ENCODE measurements at places on chromosomes 4 and X.
A peak's percentile ranks its signal among the peaks of the same experiment; 100 is the strongest.

DNA sequence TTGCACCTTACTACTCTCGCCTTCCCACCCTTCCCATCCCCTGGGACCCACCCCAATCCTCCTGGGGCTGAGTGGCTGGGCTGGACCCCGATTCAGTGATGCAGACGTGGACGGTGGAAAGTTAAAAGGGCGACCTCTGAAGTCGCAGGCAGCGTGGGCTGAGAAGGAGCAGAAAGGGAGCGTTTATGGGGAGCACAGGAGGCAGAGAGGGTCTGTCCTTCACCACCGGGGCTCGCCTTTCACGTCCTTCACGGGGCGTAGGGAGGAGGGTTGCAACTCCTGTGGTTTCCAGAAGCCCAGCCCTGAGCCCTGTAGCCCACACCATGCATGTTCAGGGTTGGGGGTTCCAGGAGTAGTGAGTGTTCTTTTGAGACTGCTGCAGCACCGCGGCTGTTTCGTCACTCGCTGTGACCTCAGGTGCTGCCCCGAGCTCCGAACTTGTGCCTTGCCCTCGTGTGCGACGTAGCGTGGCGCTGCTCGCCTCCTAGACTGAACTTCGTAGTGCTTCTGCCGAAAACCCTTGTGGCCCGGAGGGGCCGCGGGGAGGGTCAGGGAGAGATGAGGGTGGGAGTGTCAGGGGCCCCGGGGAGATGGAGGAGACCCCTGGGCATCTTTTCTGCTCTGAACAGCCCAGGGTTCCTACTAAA, 1.6 kb downstream of the NHS start:
- no peak for DNase-seq

DNA sequence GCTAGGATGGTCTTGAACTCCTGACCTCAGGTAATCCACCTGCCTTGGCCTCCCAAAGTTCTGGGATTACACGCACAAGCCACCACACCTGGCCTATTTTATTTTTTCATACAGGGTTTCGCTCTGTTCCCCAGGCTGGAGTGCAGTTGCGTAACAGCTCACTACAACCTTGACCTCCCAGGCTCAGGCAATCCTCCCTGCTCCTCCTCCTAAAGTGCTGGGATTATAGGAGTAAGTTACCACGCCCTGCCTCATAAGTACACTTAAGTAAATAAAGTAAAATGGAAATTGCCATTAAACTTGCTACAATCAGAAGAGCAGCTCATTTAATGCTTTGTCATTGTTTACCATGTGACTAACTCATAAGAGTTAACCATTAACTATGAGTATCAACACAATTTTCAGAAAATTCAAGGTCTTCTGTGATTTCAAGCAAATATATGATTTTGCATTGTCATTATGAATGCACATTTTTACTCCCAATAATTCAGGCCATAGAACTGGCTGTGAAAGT, 12.3 kb downstream of the UGDH start:
- no peak for DNase-seq

DNA sequence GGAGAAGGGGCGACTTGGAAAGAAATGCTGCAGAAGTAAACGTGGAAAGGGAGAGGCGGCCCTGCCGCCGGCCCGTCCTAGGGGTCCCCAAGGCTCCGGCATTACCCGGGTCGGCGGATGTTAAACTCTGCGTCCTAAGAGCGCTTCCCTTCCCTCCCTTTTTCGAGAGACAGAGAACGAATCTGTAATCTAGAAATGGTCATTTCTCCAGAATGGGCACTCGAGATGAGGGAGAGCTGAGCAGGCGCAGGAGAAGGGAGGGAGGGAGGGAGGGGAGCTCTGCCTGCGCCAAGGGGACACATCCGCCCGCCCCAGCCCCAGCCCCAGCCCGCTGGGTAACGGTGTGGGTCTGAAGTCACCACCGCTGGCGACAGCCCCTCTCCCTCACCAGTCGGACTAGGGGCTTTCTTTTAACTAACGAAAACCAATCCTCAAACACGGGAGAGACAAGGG, 1.7 kb downstream of the HCFC1 start:
- DNase-seq, result no peak

- DNase-seq, result no peak
Measured at GRCh38 chrX:81201071-81201470, 642 bp downstream of the HMGN5 start.

GRCh38 chrX:45070116-45071007, 130.3 kb downstream of the DIPK2B start:
- DNase-seq, result no peak

DNA sequence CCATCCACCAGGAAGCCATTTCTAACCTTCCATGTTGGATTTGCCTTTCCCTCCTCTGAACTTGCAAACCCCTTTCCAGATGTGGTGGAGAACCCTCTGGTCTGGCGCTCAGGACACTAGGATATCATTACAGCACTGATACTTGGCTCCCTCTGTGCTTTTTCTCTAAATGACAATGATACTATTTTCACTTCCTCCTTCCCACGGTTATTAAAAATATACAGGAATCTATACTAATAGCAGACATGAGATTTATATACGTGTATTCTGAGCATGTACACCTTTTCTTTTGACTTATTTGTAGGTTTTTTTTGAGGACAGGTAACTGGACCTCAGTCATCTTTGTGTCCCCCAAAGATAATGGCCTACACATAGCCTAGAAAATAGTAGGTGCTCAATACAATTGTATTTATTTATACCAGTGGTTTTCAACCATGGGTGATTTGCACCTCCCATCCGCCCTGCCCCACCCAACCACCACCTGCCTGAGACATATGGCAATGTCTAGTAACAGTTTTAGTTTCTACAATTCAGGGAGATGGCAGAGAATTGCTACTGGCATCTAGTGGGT, 60.4 kb upstream of the PLAC8 start:
- no peak for DNase-seq

- no peak for DNase-seq
Measured at GRCh38 chr4:126470862-126471261, 1156.1 kb downstream of the FAT4 start.

GRCh38 chr4:79852305-79852730, 220.7 kb downstream of the ANTXR2 start:
- DNase-seq, result no peak

DNA sequence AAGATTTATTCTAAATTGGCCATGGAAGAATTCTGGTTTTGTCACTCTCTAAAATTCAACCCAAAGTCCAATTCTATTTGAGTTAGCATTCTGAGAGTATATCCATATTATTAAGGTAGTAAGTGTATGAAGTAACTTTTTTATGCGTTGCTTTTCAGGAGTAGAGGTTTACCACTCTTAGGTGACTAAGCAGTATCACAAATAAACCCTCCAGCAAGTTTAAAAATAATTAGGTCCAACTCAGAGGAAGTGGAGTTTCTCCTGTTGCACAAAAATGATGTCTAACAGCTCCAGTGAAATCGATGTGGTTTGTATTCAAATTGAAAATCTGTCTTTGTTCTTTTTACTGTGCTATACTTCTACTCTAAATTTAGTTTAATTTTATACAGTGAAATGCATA, 6.6 kb downstream of the SCML1 start:
- no peak for DNase-seq

GRCh38 chr4:141153751-141154510, 20.7 kb upstream of the RNF150 start:
- DNase-seq, result no peak

GRCh38 chr4:89619206-89619962, 217.6 kb downstream of the SNCA start:
- no peak for DNase-seq

GRCh38 chr4:174437749-174438148, 84.5 kb downstream of the HPGD start:
- no peak for DNase-seq

DNA sequence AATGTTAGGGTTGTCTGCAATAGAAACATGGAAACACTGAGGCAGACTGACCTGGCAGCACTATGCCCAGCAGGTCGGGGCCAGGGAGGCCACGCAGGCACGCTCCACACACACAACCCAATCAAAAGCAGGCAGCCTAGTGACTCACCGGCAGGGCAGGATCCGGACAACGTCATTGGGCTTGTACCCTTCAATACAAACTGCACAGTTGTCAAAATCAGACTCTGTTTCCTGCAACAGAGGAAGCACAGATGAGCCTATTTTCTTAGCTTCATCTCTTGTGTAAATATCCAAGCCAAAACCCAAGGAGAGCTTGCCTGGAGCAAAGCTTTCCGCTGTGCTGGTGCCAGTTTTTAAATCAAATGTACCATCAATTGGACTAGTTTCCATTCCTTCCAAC, 185.8 kb downstream of the RNF150 start:
- no peak for DNase-seq

DNA sequence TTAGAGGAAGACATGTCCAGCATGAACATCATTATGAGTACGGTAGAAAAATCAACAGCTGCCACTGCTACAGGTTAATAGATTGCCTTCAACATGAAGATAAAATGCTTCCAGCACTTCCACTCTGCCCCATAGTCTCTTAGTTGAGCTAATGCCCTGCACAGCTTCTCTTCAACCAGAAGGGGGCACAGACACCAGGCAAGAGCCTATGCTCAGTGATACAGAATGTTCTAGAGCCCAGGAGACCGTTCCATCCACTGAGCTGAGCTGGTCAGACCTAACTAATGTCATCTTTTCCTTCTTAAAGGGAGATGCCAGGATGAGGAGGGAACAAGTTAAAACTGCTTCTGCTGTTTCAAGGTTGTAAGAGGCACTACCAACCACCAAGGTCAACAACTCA, 42.2 kb downstream of the SMIM10L2A start:
- no peak for DNase-seq

GRCh38 chr4:108058685-108059440, 69.2 kb downstream of the HADH start:
- no peak for DNase-seq

- DNase-seq, result peak; percentile 0
Measured at GRCh38 chr4:81030061-81030980, at the start of gene BMP3. TSS of gene BMP3 (plus strand) at chr4:81030708. CDS start at chr4:81031285, 577 bp downstream.

DNA sequence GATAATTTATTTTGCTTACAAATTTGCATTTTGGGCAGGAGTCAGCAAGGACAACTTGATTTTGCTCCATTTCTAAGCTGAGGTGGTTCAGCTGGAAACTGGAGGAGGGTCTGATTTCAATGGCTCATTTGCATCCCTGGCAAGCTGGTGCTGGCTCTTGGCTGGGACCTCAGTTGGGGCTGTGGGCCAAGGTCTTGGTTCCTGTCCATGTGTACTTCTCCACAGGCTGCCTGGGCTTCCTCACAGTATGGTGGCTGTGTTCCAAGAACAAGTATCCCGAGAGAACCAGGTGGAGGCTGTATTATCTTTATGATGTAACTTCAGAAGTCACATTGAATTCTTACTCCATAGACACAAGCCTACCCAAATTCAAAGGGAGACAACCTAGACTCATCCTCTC, 77.0 kb upstream of the STX18 start:
- DNase-seq, result no peak

- no peak for DNase-seq
Measured at GRCh38 chrX:10395643-10396042, 224.7 kb downstream of the MID1 start.

DNA sequence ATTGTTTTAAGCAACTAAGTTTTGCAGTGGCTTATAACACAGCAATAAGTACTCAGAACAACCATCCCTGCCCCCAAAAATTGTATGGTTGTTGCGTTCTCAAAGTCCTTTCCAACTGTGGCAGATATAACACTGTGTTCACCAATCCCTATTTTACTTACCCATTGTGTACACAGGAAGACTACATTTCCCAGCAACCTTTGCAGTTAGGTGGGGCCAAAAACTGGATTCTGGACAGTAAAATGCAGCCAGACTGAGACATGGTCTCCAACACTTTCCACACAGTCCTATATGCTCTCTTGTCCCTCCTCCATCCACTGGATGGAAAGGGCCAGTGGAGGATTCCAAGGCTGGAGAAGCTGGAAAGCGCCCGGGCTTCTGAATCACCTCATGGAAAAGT, 523.6 kb downstream of the BCOR start:
- no peak for DNase-seq

- no peak for DNase-seq
Measured at GRCh38 chrX:15815779-15816437, 25.6 kb downstream of the ZRSR2 start.

DNA sequence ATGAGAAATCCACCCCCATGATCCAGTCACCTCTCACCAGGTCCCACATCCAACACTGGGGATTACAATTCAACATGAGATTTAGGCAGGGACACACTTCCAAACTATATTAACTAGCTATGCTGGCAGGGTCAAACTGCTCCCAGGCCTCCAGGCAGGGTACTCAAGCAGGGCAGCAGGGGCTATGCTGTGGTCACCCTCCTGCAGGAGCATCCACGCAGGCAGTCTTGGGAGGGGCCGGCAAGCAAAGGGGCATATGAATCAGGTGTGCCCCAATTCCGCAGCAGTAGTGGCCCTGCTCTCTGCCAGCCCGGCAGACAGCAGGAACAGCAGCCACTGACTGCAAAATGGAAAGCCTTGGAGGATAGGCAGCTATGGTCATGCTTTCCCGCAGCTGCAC, 74.6 kb upstream of the PRDX4 start:
- no peak for DNase-seq

- DNase-seq, result no peak
Measured at GRCh38 chr4:141102367-141102766, 30.9 kb downstream of the RNF150 start.

GRCh38 chrX:30483996-30484395, 93.6 kb downstream of the TASL start:
- DNase-seq, result no peak

- no peak for DNase-seq
Measured at GRCh38 chrX:825991-826390, 195.4 kb downstream of the SHOX start.

DNA sequence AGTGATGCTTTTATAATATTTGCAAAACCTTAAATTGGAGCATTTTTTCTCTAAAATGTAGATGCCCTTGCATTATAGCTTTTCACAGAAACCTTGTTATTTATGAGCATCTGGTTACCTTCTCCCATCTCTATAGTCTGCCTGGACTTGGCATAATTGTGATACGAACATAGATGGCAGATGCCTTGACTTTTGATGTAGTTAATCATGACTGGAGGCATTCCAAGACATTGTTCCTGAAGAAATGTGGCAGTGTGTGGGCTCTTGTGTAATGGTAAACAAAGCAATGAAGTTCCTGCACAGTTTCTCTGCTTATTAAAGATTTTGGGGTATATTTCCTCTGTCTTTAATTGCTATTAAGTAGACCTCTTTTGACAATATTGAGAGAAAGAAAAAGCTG, 500.1 kb downstream of the PCDH19 start:
- no peak for DNase-seq

DNA sequence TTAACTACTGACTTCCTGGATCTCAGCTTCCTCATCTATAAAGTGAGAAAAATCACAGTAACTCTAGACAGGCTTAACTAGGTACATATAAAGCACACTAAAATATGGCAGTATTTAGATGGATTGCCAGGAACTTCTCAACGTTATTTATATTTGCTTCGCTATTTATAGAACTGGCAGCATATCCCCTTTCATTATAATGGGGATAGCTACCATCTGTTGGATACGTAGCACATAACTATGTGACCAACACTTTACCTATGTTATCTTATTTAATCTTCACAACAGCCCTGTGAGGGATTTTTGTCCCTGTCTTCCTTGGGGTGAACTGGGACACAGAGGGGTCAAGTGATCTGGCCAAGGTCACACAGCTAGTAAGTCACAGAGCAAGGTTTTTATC, 64.6 kb downstream of the ENPEP start:
- DNase-seq, result no peak
